ENCODE measurements at places on chromosomes 2 and 18. TPM values are rescaled to one million over a fixed set of nuclear protein-coding genes. Genes with fewer than 3 reads are reported as not detected.

ST6GAL2 gene
- total RNA-seq = 0.28 TPM

LRP2 gene
- 0.43 TPM for total RNA-seq

CDH20 gene
- not detected for total RNA-seq

FOXI3 gene
- not detected for total RNA-seq

ANKRD30B gene
- not detected for total RNA-seq

CCDC74A gene
- total RNA-seq = 38.2 TPM

AGXT gene
- 0.90 TPM for total RNA-seq

SCN3A gene
- total RNA-seq = 0.32 TPM

SAG gene
- total RNA-seq = not detected

BOLL gene
- total RNA-seq = not detected

DPP4 gene
- 28.0 TPM for total RNA-seq

SLC9A2 gene
- 0.13 TPM for total RNA-seq

ABHD3 gene
- total RNA-seq = 25.2 TPM

CDH2 gene
- 157 TPM for total RNA-seq

UGT1A6 gene
- total RNA-seq = not detected

EIF4E2 gene
- 57.4 TPM for total RNA-seq

MEIS1 gene
- 150 TPM for total RNA-seq

COL5A2 gene
- 8.5 TPM for total RNA-seq

FSHR gene
- total RNA-seq = 0.42 TPM

NTSR2 gene
- total RNA-seq = 0.74 TPM

TMEM163 gene
- 3.6 TPM for total RNA-seq

MOB4 gene
- 38.4 TPM for total RNA-seq

UPP2 gene
- total RNA-seq = not detected

NGEF gene
- total RNA-seq = 258 TPM

INHBB gene
- 4.5 TPM for total RNA-seq

KCNJ13 gene
- not detected for total RNA-seq

VWC2L gene
- total RNA-seq = not detected

LOXHD1 gene
- not detected for total RNA-seq

Data from adrenal gland (tissue), 19 donors.